Hair follicle dermal papilla cell (primary cell): ENCODE measurements at places on chromosomes 1 and 21. TPM values are rescaled to one million over a fixed set of nuclear protein-coding genes. Genes with fewer than 3 reads are reported as not detected.

Gene MMP23B
- 0.24 and 0.49 TPM in 2 replicates for total RNA-seq

Gene DNASE2B
- not detected in 2 replicates for total RNA-seq

Gene PLA2G2C
- total RNA-seq: not detected in 2 replicates

Gene OLIG2
- total RNA-seq: not detected in 2 replicates

Gene FOXD2
- total RNA-seq: 0.16 and 0.24 TPM in 2 replicates

Gene OR2T33
- not detected in 2 replicates for total RNA-seq

Gene CELA3A
- not detected in 2 replicates for total RNA-seq

Gene TEX35
- total RNA-seq: under 0.01 TPM in 1 of 2 replicates, not detected in the other

Gene OR14K1
- 0.49 TPM in 1 of 2 replicates, not detected in the other for total RNA-seq

Gene POLR3C
- total RNA-seq: 69.9 and 70.7 TPM in 2 replicates

Gene TRIM67
- under 0.01 and 0.12 TPM in 2 replicates for total RNA-seq

Gene CFAP107
- not detected in 2 replicates for total RNA-seq

Gene ADGRL4
- total RNA-seq: 2.7 and 3.7 TPM in 2 replicates

Gene TNFSF18
- 1.2 and 2.4 TPM in 2 replicates for total RNA-seq

Gene BNIPL
- under 0.01 and 0.12 TPM in 2 replicates for total RNA-seq

Gene KCNQ4
- 0.12 and 0.16 TPM in 2 replicates for total RNA-seq

Gene GJB3
- 0.12 and 0.16 TPM in 2 replicates for total RNA-seq

Gene TRIM46
- total RNA-seq: 7.4 and 7.8 TPM in 2 replicates

Gene ZBTB8B
- not detected in 2 replicates for total RNA-seq

Gene ALPL
- 4.9 and 14.4 TPM in 2 replicates for total RNA-seq

Gene CELA3B
- not detected in 2 replicates for total RNA-seq

Gene UBXN10
- total RNA-seq: under 0.01 TPM in 1 of 2 replicates, not detected in the other

Gene IPO13
- total RNA-seq: 26.4 and 28.3 TPM in 2 replicates

Gene LDLRAD1
- not detected in 2 replicates for total RNA-seq

Gene NCAM2
- total RNA-seq: 1.3 and 2.4 TPM in 2 replicates

Gene PSRC1
- total RNA-seq: 3.0 and 5.0 TPM in 2 replicates

Gene NLRP3
- total RNA-seq: 0.16 and 0.24 TPM in 2 replicates

Gene WNT9A
- total RNA-seq: 4.7 and 4.9 TPM in 2 replicates

Gene TGFB2
- 17.0 and 19.5 TPM in 2 replicates for total RNA-seq
